ENCODE measurements at places on chromosomes 1 and 21. TPM values are rescaled to one million over a fixed set of nuclear protein-coding genes. Genes with fewer than 3 reads are reported as not detected.

DNA sequence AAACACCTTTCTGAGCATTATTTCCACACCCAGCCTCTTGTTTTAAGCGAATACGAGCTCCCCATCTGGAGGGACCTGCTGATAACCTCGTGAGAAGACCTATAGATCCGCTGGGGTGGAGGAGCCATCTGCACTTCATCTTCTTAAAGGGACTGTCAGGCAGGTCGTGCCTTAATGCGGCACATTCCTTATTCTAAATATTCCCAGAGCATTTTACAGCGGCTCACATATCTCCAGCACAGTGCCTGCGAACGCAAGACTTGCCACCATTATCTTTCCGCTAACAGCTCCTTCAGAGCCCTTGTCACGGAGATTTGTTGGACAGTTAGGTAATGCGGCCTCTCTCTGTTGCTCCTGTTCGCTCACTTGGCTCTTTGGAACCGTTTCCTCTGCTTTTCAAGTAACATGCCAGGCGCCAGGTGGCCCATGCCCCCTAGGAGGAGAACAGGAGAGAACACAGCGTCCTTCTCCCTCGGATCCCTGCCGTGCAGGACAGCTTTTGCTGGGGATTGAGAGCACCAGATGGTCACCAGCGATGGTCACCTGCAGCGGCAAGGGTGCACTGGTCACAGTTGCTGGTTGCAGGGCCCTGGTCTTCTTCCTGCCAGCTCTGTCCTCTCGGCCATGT, 162.4 kb downstream of the PGBD5 start:
- no peak for DNase-seq

Gene SH2D1B
- polyA plus RNA-seq = 0.26 TPM

Gene FALEC
- 0.09 TPM for polyA plus RNA-seq

DNA sequence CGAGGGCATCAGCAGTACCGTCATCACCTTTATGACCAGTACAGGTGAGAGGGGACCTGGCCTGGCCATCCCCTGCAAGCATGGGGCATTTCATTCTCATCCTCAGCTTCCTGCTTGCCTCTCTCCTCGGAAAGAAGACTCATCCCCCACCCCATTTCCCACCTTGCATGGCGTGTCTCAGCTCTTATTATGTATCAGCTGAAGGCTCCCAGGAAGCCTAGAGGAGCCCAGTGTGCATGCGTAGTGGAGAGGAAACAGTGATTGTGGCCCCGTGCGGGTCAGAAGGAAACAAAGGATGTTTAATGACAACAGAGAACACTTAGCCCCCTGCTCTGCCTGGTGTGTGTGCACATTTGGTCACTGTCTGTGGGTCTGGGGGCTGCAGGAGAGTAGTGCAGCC, 40.3 kb upstream of the CNTN2 start:
- no peak for DNase-seq

- no peak for DNase-seq
Measured at GRCh38 chr1:63915121-63915520, 141.3 kb downstream of the ROR1 start.

Gene NBPF12
- 6.1 TPM for polyA plus RNA-seq

Gene NTNG1
- 0.72 TPM for polyA plus RNA-seq

Gene LY9
- polyA plus RNA-seq = 0.94 TPM

Gene VSIG8
- polyA plus RNA-seq = 0.13 TPM
